ENCODE measurements at places on chromosomes 1 and 21.
A peak's percentile ranks its signal among the peaks of the same experiment; 100 is the strongest.

GRCh38 chr1:40450495-40451237, 390 bp downstream of the ZFP69B start:
- DNase-seq: peak; percentile 11

DNA sequence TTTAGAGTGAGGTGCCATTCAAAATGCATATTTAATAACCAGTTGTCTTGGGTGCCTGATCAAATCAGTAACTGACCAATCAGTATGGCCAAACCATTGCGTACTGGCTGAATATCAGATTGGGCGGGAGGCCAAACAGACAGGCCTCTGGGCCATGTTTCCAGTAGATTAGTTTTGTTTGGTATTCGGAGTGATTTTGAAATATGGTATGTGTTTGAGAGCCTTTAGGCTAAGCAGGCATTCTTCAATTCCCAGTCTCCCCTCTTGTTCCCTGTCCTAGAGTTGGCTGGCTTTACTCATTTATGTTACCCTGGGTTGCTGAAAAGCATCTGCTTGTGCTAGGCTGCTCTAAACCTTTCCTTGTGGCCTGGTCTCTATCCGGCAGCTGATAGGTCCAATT, 80.1 kb downstream of the BACH1 start:
- no peak for DNase-seq

GRCh38 chr1:8525216-8525557, 207.3 kb downstream of the SLC45A1 start:
- peak; percentile 42 for DNase-seq

DNA sequence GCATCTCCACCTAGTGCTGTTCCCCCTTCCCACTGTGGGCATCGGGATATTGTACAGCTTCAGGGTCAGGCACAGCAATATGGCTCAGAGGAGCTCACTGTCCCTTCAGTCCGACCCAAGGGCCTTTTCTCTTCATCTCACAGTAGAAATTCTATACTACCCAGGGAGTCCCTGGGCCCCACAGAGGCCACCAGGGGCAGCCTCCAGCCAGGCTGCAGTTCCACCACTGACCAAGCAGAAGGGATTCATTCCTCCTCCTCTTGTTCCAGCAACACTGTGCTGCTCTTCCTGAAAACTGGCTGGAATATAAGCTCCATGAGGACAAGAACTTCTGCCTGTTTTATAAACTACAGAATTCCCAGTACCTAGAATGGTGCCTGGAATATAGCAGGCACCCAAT, 70.5 kb downstream of the CD34 start:
- DNase-seq: no peak

- no peak for DNase-seq
Observed at GRCh38 chr1:26109229-26110164, 2.1 kb upstream of the PDIK1L start.

GRCh38 chr1:227846265-227846858, 30.9 kb downstream of the PRSS38 start:
- no peak for DNase-seq

DNA sequence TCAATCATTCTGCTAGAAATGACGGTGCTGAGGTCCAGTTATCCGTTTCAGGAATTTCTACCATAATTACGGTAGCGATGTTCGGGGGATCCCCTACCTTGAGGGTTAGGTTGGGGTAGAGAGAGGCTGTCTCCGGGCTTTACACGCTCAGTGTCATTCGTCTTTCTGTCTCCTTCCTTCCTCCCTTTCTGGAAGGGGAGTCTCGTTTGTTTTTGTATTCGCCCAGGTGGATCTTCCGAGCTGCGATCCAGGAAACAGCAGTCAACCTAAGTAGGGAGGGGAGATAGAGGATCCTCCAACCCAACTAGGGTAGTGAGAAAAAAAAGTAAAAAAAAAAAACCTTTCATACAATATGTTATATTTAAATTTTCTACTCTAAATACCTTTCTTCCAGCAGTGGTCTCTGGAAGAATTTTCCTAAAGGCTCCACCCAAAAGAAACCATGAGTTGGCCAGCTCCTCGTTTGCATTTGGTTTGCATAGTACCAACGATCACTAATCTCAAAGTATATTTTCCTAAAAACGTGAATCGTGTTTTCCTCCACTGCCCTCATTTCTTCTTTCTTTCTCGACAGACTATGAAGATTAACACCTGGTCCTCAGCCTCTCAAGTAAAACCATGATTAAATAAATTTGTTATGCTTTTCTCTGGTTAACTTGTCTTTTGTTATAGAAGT, 611 bp upstream of the PIK3C2B start:
- no peak for DNase-seq

DNA sequence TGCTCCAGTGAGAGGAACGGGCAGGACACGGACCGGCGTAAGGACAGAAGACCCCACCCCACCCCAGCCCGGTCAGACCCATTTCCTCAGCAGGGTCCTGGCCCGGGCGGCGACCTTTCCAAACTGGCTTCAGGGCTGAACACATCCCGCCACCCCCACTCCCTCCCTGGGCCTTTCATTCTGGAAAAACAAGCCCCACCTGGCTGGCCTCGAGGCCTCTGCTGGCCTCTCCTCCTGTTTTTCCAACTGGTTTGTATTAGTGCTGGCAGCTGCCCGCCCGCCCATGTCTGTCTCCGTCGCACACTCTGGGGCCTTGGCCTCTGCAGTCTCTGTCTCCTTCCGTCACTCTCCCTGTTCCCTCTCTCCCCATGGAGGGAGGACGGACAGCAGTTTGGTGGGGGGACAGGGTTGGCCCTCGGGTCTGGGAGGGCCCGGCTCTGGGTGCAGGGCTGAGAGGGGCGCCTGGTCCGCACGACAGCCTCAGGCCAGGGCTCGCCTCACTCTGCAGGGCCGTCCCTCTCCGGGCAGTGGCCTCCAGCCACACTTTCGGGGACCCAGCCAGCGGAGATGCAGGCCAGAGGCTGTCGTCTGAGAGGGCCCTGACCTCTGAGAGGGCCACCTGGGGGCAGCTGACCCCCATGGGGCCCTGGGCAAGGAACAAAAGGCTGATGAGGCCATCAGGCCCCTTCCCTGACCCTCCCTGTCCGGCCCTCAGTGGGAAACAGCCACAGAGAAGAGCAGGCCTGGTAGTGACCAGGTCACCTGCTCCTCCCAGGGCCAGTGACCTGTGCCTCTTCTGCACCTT, 1.5 kb upstream of the MXRA8 start:
- DNase-seq: peak; percentile 70

DNA sequence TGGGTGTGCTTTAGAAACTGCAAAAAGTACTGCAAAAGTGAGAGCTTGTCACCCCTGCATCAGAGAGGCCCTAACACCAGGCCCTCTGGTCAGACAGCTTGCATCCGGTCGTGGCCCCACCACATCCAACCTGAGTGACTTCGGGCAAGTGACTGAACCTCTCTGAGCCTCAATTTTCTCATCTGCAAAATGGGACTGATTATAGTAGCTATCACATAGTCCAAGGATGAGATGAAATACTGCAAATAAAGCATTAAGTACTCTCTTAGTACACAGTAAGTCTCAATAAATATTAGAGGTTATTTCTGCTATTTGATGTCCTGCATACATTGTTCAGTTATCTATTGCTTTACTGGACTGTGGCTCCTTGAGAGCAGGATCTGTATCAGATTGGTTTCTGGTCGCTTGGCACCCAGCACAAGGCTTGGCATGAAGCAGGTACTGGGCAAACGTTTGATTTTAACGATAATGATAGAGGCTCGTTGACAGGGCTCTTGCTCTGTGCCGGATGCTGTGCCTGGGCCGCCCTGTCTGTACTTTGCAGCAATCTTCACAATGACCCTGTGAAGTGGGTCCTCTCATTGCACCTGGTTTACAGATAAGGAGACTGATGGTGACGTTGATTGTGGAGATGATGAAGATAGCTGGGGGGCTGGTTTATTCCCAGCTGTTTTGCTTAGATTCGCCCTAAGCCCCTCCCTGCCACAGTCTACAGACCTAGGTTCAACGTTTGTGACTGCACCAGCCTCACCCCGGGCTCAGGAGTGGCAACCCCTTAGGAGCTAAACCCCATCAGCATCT, 43.6 kb downstream of the RAP1GAP start:
- DNase-seq: no peak

DNA sequence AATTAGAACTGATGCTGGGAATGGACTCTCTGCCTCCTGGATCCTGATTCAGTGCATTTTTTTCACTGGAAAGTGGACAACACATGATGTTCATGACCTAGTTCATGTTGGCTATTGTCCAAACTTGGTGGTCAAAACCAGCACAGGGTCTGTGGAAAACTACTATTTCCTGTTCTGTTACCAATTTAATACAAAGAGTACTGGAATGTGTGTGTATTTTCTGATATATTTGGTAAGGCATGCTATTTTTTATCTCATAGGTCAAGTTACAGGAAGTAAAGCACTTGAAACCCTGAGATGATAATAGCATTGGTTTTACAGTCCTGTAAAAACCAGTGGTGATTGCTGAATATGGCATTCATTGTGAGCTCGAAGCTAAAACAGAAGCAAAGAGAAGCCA, 89.9 kb downstream of the SGIP1 start:
- no peak for DNase-seq

DNA sequence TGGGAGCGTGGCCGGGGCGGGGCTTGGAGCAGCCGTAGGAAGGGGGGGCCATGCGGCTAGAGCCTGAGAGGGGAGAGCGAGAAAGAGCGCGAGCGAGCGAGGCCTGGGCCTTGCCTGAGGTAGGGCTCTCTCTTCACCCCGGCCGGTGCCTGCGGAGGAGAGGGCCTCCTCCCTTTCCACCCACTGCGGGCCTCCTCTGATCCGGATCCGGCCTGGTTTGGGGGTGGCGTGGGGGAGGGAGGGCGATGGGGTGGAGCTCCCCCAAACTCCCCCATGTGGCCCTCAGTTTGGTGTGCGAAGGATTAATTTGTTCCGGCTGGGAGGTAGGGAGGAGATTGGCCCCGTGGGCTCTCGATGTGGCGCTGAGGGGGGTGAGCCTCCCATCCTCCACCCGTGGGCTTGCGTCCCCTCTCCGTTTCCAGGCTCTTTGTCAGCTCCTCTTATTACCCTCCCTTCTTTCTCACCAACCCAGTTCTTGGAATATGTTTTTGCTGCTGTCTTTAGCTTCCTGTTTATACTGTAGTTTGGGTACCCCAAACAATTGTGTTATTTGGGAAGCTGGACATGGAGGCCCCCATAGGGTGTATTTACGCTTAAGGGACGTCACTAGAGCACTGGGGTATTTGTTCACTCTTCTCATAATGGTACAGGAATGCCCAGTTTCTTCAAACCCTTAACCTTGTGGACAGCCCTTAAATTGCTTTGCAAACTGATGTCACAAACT, 685 bp downstream of the UBAP2L start:
- peak; percentile 49 for DNase-seq

DNA sequence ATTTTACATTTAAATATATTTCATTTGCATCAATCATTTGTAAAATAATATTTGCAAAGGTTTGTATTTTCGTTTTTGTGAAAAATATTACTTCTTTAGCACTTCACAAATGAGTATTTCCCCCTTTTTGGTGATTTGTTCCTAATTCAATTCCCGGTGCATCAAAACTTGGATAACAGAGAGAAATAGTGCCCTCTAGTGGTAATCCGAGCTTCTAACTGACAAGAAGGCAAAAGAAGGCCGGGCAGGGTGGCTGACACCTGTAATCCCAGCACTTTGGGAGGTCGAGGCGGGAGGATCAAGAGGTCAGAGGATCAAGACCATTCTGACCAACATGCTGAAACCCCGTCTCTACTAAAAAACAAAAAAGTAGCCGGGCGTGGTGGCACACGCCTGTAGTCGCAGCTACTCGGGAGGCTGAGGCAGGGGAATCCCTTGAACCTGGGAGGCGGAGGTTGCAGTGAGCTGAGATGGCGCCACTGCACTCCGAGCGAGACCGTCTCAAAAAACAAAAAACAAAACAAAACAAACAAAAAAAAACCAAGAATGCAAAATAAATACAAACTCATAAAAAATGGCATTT, 137.7 kb downstream of the COL11A1 start:
- DNase-seq: no peak

DNA sequence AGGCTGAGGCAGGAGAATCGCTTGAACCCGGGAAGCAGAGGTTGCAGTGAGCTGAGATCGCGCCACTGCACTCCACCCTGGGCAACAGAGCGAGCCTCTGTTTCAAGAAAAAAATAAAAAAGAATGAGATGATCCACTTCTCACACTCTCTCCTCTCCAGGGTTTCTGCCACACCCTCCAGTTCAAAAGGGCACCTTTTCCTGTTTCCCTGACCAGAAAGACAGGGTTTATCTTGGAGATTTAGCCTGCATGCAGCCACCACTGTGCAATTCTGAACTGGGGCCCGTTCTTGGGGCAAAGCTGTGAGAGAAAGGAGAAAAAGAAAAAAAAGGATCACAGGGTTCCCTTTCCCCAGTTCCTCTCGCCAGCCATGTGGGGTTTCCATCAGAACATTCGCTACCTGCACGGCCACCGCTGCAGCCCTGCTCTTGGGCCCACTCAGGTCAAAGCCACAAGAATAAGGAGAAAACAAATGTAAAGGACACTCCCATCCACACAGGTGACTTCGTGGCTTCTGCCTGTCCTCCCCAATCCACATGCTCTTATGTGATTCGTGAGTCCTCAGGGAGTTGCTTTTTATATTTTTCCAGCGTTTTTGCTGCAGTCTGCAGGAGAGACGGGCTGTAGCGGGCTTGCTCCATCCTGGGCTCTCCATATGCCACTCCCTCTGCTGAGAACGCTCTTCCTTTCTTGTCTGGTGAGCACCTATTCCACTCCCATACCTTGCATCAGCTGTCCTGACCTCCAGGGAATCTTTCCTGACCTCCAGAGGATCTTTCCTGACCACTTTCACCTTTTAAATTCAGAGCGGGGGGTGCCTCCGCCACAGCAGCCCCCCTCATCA, 26.4 kb downstream of the GNG4 start:
- DNase-seq: no peak

DNA sequence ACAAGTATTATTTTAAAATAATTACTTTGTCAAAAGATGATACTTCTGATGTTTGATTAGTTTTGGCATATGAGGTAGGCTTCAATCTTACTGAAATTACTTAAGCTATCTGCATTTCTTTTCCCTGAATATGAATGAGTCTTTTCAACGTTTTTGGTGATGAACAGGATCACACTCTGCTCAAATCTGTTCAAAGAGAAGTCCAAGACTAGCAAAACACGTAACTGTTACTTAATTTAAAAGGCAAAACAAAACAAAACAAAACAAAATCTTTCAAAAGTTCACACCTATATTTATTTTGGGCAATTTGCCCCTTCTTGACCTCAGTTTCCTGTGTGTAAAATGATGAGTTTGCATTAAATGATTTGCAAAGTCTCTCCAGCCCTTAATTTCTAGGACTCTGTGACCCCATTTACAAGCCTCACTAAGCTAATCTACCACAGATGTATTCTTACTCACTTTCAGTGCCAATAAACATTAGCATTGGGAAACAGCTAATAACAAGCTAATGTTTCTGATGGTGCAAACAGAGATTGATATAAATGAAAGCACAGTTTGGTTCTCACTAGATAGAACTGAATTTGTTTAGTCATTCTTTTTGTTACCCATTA, 865.4 kb downstream of the LTN1 start:
- DNase-seq: no peak

- no peak for DNase-seq
Observed at GRCh38 chr1:155175927-155176371, 2.3 kb downstream of the TRIM46 start.

All from thyroid gland (tissue), 4 donors.